ENCODE measurements at places on chromosomes 6 and 20.

DNA sequence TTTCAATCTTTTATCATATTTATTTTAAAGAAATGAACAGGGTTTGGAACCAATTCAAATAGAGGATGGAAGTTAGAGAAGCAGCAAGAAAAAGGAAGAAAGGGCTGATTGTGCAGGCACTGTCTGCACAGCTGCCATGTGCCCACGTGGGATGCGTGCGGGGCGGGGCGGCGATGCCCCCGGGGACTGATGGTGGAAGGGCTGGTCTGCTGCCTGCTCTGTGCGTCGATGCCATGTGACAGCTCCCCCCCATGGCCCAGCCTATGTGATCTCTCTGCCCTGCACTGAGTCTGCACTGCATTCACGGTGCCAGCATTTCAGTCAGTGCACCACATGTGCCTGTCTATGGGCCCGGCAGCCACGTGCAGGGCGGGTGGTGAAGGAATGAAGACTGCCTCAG, 96.4 kb downstream of the IRF4 start:
- no peak for DNase-seq

GRCh38 chr6:139337830-139338229, 36.6 kb downstream of the CITED2 start:
- no peak for DNase-seq

GRCh38 chr6:52689857-52690256, 18.9 kb downstream of the TMEM14A start:
- DNase-seq, result no peak

- no peak for DNase-seq
Measured at GRCh38 chr6:72533606-72534005, 88.3 kb upstream of the KCNQ5 start.

DNA sequence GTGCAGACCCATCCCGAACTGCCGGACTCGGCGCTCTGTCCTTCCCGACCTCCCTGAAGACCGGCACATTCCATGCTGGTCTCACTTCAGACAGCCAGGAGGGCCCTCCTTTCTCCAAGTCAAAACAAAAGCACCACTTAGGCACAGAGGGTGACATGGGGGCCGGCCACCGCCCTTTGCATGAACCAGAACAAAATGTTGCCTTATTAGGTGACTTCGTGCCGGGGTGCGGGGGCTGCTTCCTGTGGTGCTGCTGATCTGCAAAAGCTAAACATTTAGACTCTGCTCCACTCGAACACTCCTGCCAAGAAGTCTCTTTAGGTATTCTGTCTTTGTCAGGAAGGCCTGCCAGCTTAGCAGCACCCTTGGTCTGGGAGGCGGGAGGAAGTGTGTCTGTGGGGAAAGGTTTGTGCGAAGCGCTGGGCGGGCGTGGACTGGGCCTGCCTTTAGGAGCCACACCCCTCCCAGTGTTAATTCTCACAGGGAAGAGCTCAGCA, 133.8 kb downstream of the SMOC2 start:
- DNase-seq, result no peak

DNA sequence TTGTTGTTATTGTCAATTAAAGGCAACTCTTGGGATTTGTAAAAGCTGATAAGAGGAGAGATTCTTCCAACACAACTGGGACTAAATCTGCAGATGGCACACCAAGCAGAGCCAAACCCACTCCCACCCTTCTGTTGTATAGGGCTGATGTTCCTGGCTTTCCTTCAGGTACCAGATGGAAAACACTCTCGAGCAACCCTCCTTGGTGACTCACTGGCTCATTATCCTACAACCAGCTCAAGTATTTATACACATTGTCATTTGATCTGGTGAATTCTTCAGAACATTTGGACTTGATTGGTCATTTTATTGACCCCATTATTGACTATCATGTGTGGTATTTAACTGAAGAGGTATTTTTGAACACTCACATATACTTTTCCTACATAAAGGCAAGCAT, 190.3 kb upstream of the PCSK2 start:
- DNase-seq, result no peak

- no peak for DNase-seq
Measured at GRCh38 chr20:16864069-16864468, 115.9 kb downstream of the OTOR start.

DNA sequence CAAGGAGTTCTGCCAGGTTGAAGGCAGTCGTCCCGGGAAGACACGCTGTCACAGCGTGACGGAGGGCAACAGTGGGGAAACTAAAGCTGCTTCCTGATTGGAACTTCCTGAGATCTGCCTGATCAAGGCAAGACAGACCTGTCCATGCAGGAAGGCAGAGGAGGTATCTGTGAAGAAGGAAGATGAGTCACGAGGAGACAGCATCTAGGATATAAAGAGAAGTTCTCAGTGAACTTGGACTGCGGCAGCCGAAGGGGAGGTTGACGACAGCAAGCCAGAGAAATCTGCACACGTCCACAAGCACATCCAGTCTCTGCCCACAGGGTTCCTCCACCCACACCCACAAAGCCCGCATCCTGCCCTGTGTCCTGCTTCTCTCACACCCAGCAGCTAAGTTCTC, 38.6 kb downstream of the PREP start:
- DNase-seq, result no peak

DNA sequence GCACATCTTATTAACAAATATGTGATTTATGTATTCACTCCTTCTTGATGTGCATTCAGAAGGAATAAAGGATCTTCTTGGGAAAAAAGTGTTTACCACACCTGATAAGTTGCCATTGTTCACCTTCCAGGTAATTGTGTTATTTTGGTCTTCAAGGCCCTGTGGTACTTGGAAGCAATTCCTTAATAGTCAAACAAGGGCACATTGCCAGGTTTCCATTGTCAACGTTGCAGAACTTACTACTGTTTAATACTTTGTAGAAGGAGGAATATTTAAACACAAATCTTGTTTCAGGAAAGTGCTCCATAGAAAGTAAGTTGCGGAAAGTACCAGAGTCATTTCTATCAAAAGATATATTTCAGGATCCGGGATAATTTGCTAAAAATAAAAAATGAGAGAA, 129.5 kb upstream of the SGK1 start:
- DNase-seq, result no peak

- no peak for DNase-seq
Measured at GRCh38 chr6:117018771-117019170, 141.7 kb downstream of the RFX6 start.

DNA sequence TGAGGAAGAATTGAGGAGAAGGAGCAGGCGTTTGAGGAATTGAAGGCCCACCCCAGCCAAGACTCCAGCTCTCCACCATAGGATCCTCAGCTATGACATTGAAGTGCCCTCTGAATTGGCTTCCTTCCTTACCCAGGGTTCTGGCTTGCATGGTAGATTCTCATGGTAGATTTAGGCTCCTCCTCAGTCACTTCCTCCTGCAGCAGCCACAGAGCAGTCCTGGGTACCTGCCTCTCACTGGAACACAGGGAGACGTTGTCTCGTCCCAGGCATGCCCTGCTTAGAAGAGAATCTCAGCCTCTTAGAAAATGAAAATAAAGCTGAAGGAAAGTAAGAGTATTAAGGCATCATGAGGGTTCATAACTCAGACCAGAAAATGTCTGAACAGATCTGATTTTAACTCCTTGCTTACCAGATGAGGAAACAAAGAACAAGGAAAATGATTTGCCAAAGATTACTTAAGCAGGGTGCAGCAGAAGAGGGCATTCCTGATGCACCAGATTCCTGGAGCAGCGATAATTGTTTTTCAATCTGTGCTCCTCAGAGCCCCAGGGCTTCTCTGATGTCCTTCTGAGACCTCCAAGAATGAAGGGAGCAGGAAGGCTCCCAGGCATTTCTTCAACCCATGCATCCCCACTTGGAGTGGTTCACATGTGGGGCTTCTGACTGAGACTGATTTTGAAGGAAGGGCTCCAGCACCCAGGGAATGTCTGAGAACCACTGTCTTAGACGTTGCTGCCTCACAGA, 219.8 kb downstream of the HIVEP2 start:
- DNase-seq, result no peak

GRCh38 chr6:161409353-161409752, 135.5 kb upstream of the AGPAT4 start:
- no peak for DNase-seq

GRCh38 chr6:80094017-80094416, 12.5 kb upstream of the BCKDHB start:
- DNase-seq, result no peak

DNA sequence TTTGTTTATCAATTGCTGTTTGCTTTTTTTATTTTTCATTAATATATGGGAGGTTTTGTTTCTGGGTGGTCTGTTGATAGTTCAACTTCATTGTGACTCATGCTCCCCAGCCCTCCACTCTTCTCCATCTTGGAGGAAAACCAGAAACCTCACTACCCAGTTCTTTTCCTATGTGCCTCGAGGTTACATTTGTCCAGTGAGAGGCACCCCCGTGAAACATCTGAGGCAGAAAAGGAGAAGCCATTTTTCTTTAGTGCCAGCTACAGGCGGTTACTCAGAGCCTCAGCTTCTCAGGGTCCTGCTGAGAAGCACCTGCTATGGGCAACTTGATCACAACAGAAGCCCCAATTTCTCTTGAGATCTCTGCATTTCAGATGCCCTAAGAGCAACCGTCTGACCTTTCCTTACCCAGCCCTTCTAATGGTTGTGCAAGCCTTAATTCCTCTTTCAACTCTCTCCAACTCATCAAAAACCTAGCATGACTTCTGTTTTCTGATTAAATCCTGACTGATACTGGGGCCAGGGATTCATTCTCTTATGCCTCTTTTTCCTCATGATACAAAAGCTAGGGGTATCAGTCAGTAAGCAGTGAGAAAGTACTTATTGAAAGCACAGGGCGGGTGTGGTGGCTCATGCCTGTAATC, 144.6 kb downstream of the ELOVL4 start:
- no peak for DNase-seq

DNA sequence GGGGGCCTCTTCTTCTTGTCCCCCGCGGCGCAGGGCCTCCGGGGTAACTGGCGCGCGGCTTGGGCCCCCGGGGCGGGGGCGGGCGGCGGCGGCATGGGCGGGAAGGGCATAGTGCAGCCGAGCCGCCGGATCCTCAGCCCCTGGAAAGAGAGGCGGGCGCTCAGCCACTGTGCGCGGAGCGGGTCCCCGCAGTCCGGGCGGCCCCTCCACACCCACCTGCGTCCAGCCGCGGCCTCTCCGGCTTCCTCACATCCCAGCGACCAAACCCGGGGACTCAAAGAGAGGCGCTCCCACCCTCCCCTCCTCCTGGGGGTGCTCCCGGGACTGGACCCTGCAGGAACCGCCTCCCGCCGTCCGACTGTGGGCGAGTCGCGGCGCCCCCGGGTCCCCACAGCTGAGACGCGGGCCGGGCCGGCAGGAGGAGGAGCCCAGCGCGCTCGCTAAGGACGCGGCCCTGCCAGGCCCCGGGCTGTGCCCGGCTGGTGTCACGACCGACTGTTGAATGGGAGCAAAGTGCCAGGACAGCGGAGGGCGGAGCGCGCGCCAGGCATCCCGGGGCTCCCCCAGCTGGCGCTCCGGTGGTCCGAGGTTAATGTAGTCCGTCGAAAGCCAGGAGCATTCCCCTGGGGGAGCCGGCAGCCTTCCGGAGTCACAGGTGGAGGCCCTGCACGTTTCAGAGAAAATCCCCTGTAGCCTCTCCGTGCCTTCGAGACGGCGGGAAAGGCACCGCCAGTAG, at the start of gene PRR18:
TSS of gene PRR18 (minus strand) at position 360 of the 736 bp plus-strand sequence. CDS start at position 110, 250 bp downstream.
- DNase-seq, result peak; percentile 36

DNA sequence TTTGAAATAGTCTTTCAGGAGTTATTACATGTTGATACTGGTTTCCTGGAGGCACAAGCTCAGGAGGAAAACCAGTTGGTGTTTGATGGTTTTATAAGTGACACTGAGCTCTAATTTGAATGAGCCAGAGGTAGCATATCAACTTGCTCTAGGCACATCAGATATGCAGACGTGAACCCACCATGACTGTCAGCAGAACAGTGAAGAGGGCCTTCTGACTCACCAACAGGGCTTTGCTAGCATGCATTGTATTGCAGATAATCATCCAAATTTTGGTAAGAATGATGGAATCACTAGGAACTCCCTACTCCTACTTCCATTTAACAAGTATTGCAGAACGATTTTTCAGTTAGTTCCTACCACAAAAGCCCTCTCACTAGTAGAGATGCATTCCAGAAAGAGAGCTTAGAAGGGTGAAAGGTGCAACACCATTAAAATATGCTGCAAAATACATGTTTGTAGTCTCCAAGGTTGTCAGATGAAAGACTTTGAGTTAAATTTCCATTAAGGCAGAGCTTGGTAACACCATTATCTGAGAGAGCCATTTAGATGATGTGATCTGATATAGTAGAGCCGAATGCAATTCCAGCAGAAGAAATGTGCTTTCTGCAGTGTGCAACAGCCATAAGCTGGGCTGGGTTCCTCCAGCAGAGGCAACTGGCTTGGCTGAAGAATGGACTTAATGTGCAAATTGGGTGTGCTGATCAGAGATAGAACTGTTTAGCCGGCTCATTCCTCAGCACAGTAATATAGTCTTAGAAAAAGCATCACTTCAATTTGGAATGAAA, 968.7 kb upstream of the ADGRB3 start:
- DNase-seq, result no peak
